ENCODE measurements at places on chromosomes 1 and 21.

GRCh38 chr21:34582506-34583150 lies 32.3 kb downstream of the RCAN1 start:
- peak; percentile 42 for DNase-seq

DNA sequence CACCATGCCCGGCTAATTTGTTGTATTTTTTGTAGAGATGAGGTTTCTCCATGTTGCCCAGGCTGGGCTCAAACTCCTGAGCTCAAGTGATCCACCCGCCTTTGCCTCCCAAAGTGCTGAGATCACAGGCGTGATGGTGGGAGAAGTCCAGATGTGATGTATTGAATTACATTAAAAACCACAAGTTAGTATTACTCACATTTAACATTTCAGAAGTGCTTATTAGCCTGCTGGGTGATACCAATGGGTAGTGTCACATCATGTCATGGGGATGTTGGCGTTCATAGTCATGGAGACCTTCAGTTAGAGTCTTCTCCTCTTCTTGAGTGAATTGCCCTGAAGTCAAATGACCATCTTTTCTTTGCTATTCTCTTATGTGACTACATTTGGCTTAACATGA lies 63.6 kb upstream of the VAMP3 start:
- DNase-seq = no peak

- DNase-seq = no peak
These were observed 670 bp downstream of the RAB3B start for GRCh38 chr1:51989582-51990477.

DNA sequence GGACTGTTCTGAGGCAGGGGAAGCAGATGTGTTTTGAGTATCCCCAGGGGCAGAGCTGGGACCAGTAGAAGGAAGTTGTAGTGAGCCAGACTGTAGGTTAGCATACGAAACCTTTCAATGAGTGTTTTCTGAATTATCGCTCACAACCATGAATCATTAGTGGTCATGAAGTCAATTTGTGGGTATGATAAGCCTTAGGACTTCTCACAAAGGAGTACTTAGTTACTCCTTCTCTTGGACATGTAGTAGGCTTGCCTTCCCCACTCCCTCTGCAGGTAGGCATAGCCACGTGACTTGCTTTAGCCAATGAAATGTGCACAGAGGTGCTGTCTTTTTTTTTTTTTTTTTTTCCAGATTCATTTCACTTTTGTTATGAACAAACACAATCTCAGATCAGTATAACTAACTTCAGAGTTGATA lies 23.9 kb upstream of the FAAH start:
- DNase-seq = no peak

DNA sequence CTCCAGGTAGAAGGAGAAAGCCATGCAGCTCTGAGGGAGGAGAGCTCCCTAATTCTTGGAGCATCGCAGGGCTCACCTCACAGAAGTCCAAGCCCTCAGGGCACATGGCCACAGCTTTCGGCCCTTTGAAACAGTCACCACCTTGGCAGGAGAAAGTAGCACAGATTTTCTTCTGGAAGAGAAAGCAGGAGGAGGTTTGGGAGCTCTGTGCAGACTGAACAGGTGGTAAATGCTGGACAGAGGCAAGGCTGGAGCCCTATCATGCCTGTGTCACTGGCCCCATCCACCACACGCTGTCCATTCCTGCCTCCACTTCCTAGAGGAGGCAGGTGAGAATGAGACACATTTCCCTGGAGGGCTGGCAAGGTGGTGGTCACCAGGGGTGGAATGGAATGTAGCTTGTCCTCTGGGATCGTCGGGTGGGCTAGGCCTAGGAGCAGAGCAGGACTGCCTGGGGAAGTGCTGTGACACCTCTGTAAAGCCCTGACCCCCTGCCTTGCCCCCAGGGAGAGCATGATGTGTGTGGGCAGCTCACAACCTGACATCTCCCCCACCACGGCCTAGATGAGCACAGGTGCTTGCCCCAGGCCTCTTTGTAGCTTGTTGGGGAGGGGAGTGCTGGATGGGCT lies 2.8 kb upstream of the INPP5B start:
- no peak for DNase-seq

DNA sequence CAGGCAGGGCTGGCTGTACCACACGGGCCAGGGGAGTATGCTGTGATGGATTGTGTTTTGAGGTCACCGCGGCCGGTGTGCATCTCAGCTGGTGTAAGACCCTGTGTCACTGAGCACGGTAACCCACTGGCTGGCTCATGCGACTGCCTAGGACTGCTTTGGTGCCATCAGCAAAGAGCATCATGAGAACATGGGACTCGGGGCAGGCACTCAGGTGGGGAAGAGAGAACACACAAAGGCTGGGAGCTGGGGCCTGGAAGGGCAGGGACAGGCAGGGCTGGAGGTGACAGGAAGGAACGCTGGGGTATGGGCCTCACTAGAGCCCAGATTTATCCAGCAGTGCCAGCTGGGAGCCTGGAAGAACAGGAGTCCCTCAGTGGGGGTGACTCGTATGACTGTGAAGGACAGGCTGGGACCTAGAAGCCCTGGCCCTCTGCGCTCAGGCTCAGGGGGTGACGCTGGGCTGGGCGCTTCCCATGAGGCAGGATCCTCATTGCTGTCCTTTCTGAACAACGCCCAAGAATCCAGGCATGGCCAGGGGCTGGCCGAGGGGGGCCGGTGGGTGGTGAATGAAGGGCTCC lies 210.4 kb upstream of the VAMP3 start:
- no peak for DNase-seq

GRCh38 chr1:119838236-119838635 lies 27.0 kb upstream of the REG4 start:
- no peak for DNase-seq

DNA sequence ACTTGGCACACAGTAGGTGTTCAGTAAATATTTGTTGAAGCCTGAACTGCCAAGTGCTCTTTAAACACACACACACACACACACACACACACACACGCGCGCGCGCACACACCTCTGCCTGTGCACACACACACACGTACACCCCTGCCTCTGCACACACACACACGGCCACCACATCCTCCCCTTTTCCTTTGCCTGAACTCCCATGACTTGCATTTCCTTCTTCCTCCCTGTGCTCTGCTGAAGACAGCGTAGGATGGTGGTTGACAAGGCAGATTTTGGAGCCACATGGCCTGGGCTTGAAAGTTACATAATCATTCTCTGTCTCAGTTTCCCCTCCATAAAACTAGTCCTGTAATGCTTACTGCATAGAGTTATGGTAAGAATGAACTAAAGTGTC lies 712.3 kb downstream of the PTPRU start:
- no peak for DNase-seq

DNA sequence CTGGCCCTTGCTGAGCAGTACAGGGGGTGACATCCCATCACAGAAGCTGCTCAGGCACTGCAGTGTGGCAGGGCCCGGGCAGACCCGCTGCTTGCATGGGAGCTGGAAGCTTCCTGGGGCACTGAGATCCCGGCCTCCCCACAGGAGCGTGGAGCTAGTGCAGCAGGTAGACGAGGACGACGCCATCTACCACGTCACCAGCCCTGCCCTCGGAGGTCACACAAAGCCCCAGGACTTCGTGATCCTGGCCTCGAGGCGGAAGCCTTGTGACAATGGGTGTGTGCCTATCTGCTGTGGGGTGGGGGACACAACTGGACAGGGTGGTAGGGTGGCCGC lies 16.4 kb downstream of the FAM151A start:
- DNase-seq = no peak

DNA sequence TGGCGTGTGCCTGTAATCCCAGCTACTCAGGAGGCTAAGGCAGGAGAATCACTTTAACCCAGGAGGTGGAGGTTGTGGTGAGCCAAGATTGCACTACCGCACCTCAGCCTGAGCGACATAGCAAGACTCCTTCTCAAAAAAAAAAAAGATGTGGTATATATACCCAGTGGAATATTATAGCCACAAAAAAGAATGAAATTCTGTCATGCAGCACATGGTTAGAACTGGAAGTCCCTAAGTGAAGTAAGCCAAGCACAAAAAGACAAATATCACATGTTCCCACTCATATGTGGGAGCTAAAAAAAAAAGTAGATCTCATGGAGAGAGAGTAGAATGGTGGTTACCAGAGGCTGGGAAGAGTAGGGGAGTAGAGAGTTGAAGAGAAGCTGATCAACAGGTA lies 18.7 kb downstream of the PSMB4 start:
- DNase-seq = no peak

DNA sequence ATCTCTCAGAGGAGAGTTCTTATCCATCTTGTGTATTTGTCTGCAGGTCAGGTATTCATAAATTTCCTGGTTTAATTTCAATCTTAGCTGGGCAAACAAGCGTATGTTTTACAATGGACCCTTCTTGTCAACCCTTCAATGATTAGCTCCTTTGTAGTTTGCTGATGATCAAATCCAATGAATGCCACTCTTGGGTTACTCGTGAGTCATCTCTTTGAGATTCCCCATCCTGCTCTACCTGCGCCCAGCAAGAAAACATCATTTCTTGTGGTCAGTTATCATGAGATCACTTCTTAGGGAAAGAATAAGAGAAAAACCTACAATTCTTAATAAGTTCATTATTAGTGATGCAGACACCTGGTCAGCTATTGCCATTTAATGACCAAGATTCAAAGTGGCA lies 572.3 kb upstream of the PKN2 start:
- DNase-seq = no peak

DNA sequence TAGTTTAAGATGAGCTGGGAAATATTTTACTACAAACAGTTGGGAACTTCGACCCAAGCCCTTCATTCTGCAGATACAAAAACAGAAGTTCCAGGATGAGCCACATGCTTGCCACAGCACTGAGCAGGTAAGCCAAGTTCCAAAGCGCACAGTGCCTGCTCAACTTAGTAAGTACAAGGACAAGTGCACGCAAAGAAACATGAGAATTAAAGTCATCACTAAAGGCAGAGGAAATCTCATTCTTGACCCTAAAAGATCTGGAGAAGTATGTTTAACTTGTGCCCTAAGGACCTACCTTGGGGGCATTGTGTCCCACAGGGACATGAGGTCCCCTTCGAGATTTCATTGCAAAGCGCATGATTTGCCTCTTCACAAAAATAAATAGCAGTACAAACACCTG lies 1.2 kb upstream of the UBAP2L start:
- no peak for DNase-seq

DNA sequence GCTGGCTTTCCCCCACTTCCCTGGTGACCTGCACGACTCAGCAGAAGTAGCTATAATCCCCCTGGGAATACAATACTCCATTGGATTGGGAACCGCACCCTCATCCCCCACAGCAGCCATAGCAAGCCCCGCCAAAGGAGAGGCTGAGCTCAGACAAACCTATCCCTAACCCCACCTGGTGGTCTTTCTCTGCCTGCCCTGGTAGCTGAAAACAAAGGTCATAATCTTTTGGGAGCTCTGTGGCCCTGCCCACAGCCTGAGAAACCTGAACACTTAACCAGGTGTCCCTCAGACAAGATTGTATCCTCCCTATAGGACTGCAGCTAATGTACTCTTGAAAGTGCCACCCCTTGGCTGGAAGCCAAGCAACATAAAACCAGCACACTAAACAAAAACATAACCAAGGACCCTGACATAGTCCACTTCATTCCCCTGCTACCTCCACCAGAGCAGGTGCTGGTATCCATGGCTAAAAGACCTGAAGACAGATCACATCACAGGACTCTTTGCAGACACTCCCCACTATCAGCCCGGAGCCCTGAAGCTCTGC lies 71.6 kb upstream of the RUNX1 start:
- DNase-seq = no peak

DNA sequence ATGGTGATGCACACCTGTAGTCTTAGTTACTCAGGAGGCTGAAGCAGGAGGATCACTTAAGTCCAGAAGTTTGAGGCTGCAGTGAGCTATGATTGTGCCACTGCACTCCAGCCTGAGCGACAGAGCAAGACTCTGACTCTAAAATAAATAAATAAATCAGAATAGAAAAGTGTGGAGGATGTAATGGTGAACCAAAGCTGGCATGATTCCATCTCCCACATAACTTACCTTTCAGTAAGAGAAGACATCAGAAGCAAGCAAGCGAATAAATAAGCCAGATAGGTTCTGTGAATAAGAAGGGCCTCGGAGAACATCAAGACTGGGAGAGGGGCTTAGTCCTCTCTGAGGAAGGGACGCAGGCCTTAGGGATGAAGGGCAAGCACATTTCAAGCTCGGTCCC lies 59.5 kb downstream of the TOMM20 start:
- no peak for DNase-seq

DNA sequence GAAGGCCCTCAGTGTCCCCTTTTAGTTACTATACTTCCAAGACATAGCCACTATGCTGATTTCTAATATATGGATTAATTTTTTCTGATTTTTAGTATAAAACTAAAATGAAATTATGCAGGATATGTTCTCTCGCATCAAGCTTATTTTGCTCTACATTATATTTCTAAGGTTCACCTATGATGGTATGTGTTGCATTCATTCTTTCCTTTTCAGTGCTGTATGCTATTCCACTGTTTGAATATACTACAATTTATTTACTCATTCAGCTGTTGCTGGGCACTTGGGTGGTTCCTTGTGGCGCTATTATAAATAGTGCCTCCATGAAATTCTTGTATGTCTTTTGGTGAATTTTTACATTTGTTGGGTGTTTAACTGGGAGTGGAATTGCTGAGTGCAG lies 230.3 kb downstream of the ATG4C start:
- no peak for DNase-seq

DNA sequence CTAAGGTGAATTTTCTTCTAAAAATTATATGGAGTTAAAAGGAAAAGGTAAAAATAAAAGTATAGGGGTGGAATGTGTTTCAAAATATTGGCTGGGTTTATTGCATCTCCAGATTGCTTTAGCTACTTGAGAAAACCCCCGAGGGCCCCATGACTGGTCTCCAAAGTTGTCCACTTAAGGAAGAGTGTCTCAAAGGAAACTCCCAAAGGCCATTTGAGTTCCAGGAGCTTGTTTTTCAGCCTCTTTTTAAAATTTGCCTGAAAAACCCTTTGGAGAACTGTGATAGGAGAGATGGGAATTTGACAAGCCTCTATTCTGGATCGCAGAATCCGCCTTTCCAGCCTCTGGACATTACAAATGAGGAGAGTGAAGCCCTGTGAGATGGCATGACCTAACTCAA lies 225.6 kb downstream of the ZNF326 start:
- no peak for DNase-seq

GRCh38 chr1:160548183-160548582 lies 25.1 kb upstream of the SLAMF6 start:
- DNase-seq = no peak

- no peak for DNase-seq
These were observed 63.6 kb downstream of the NIBAN1 start for GRCh38 chr1:184910691-184911091.

DNA sequence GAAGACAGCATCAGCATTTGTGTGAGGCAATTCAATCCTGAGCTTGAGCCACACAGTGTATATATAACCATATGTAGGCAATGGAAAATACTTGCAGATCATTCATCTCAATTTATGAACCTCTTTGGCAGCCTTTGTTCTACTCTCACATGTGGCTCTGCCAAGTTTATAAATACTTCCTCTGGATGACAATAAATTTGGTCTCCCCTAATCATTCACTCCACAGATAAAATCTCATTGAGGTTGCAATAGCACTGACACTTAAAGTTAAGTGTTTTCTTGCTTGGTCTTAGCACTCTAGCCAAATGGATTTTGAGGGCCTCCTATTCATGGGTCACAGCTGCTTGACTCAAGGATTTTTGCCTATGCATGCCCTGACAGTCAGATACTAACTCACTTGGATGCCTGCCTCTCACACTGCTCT lies 136.6 kb upstream of the VANGL1 start:
- DNase-seq = no peak

GRCh38 chr1:235951661-235952060 lies 85.0 kb upstream of the LYST start:
- no peak for DNase-seq

All from amniotic stem cell (primary cell).